Tibial nerve (tissue), 4 donors: ENCODE measurements at places on chromosomes 12 and 14.
A peak's percentile ranks its signal among the peaks of the same experiment; 100 is the strongest.

GRCh38 chr12:52023182-52023975, 16.6 kb downstream of the TAMALIN start:
- no peaks in the 10 kb centered on the region for H3K36me3 ChIP-seq
- H3K4me1 ChIP-seq, result no peaks in the 10 kb centered on the region
- peak; percentile 88 for DNase-seq
- peak overlapping the region; percentile 42 for H3K4me3 ChIP-seq
- H3K27me3 ChIP-seq, result no peaks in the 10 kb centered on the region

DNA sequence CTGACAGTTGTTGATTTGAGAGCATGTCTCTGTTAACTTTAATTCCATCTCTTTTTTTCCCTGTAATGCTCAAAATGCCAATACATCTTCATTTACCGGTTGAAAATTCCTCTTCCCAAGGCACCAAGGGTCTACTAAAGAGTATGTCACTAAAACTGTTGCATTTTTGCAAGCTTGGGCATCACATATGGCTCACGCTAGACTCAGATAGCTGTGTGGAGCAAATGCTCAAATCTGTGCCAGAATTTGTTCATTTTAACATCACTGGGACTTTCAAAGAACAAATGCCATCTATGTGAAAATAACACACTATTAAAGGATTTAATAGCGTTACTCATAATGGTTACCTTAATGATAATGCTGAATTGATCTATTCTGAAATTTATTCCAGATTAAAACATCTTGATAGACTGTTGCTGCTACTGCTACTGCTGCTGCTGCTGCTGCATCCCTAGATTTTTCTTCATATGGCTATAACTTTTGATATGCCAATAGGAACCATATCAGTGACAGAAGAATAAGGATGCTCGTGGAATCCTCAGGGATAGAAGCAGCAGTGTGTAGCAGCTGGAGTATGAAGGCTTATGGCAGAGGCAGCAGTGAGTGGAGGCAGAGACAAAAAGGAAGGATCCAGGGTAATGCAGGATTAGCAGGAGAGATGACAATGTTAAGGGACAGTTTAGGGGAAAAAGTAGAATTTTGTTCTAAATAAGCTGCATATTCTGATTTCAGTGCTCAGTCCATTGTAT, 57.3 kb downstream of the MGAT4C start:
- no peaks in the 10 kb centered on the region for H3K36me3 ChIP-seq
- no peak for DNase-seq
- no peaks in the 10 kb centered on the region for H3K27me3 ChIP-seq
- no peak overlapping the region for H3K4me3 ChIP-seq
- no peaks in the 10 kb centered on the region for H3K4me1 ChIP-seq

- no peak overlapping the region for H3K4me3 ChIP-seq
- H3K27ac ChIP-seq, result peak overlapping the region; percentile 86
- H3K36me3 ChIP-seq, result no peaks in the 10 kb centered on the region
Observed at GRCh38 chr12:8689681-8690080, 8.1 kb upstream of the RIMKLB start.

DNA sequence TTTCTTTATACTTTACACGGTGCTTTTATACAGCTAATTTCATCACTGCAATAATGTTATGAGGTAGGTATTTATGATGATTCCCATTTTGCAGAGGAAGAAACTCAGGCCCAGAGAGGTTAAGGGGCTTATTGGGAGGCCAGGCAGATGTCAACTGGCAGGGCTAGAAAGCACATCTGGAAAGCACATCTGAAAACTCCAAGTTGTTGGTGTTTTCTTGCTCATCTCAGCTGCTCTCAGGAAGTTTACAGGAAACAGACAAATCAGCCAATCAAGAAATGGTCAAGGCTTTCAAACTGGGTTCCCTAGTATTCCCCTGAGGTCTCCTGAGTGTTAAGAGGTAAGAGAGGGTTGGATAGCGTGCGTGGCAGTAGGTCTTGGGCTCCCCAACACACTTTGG, 124.1 kb upstream of the MED13L start:
- no peaks in the 10 kb centered on the region for H3K27me3 ChIP-seq
- no peaks in the 10 kb centered on the region for H3K36me3 ChIP-seq
- DNase-seq, result no peak
- no peak overlapping the region for H3K27ac ChIP-seq

DNA sequence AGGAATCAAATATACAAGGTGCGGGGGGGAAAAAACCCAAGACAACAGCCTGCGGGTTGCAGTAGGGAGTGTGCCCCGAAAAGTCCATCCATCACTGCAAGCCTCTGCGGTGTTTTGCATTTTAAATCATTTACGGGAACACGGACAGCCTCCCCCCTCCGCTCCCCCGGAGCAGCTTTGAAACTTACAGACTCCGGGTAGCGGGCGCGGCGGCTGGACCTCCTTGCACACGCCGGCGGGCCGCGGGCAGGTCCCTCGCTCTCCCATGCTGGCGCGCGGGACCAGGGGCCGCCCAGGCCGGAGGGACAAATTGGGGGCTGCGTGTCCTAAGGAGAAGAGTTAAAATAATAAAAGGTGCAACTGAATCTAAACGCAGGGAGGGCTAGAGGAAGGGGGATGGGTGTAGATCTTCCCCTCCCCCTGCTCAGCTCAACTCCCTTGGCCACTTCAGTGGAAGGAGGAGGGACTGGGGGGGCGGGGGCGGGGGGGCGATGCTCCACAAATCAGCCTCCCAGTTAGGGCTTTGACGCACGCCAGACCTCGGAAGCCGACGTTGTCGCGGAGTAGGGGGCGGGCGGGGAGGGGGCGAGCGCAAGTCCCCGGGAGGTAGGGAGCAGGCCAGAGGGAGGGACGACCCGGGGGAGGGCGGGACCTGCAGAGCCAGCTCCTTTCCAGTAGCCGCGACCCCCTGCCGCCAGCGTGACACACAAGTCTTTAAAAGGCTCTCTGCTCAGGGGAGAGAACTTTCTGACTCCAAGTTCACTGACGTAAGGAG, at the start of gene KCNJ8:
TSS of gene KCNJ8 (minus strand) at position 349 of the 775 bp plus-strand sequence. CDS start 1,090 bp downstream, outside the sequence.
- H3K36me3 ChIP-seq, result no peaks in the 10 kb centered on the region
- no peaks in the 10 kb centered on the region for H3K4me1 ChIP-seq
- peak within 1 kb of the TSS; percentile 53 for H3K4me3 ChIP-seq
- H3K27me3 ChIP-seq, result no peaks in the 10 kb centered on the region
- peak; percentile 16 for DNase-seq

DNA sequence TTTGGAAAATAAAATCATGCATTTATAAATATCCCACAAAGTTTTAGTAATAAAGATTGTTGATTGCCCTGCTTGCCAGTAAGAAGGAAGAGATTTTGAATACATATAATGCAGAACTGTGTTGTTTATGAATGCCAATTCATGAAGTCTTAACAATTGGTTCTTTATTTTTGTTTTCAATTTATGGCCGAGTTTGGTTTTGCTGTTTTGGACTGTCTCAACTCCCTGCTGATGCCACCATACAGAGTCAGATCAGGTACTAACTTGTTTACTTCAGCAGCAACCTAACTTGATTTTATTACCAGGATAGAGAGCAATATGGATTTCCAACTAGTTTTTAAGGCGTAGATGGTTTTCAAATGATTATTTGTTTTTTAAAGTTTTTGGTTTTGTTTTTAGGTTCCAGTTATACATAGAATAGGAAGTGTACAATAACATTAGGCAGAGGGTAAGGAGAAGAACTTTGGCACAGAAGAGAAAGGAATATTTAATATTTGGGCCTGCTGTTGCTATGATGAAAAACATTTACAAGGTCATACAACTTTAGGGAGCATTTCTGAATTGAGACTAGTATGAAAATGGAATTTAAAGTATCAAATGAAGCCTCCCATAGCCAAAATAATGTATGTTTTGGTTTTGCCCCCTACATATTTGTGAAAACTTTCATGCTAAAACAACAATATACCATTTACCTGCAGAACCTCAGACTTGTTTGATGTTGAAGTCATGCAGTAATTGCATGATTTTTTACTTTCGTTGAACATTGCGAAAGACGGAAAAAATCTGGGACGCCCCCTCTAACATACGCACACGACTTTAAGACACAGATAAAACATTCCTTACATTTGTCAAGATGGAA, 904 bp upstream of the FAM177A1 start:
- no peak for DNase-seq
- H3K4me3 ChIP-seq, result peak overlapping the region; percentile 95
- H3K27me3 ChIP-seq, result no peaks in the 10 kb centered on the region
- H3K4me1 ChIP-seq, result peaks cover 31% of the 10 kb centered on the region

DNA sequence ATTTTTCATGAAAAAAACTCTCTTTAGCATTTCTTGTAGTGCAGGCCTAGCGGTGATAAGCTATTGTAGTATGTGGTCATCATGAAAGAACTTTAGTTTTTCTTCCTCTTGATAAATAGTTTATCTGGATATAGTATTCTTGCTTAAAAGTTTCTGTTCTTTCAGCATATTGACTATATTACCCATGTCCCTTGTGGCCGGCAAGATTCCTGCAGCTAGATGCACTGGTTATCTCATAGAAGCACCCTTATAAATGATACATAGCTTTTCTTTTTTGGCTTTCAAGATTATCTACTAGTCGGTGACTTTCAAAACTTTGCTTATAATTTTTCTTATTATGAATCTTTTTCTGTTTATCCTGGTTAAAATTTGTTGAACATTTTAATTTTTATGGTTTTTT, 234.8 kb downstream of the ALG10 start:
- H3K27ac ChIP-seq, result no peak overlapping the region
- no peaks in the 10 kb centered on the region for H3K27me3 ChIP-seq
- no peak overlapping the region for H3K4me3 ChIP-seq

- H3K27ac ChIP-seq, result no peak overlapping the region
- no peaks in the 10 kb centered on the region for H3K36me3 ChIP-seq
- no peak overlapping the region for H3K4me3 ChIP-seq
- H3K27me3 ChIP-seq, result no peaks in the 10 kb centered on the region
- DNase-seq, result no peak
Observed at GRCh38 chr12:10304161-10304574, 3.5 kb upstream of the KLRD1 start.

DNA sequence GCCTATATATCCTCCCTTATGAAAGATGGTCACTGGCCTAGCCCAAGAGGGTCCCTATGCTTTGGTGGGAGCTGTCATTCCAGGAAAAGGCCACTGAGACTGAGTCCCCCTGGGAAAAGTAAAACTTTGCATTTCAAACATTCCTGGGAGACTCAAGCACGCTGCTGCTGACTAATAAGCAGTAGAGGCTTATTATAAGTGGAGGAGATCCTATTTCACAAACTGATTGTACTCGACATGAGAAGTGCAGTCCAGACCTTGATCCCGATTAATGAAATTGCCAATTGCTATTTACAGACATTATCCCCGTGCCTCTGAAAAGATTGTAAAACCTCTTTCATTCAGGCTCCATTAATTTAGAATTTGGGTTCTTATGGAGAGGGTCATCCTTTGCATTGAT, 96.6 kb downstream of the EMP1 start:
- H3K36me3 ChIP-seq, result no peaks in the 10 kb centered on the region

DNA sequence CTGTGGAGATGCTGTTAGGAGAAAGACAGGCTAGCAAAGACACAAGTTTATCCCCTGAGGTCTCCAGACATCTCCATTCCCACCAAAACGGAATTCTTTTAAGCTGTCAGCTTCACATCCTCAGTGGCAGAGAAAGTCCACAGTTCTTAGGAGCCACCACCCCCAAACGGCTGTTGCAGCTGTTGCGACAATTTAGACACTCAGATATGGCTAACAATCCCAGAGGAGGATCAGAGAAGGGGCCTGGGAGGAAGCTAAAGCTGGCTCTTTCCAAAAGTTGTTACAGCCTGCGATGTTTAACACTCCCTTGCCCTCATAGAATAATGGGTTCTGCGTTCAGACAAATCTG, 1.9 kb upstream of the ATP5MC2 start:
- peak overlapping the region; percentile 99 for H3K27ac ChIP-seq
- peak overlapping the region; percentile 88 for H3K4me3 ChIP-seq
- H3K27me3 ChIP-seq, result no peaks in the 10 kb centered on the region
- no peak for DNase-seq
- H3K4me1 ChIP-seq, result peaks cover 48% of the 10 kb centered on the region
- H3K36me3 ChIP-seq, result peaks cover 7% of the 10 kb centered on the region

DNA sequence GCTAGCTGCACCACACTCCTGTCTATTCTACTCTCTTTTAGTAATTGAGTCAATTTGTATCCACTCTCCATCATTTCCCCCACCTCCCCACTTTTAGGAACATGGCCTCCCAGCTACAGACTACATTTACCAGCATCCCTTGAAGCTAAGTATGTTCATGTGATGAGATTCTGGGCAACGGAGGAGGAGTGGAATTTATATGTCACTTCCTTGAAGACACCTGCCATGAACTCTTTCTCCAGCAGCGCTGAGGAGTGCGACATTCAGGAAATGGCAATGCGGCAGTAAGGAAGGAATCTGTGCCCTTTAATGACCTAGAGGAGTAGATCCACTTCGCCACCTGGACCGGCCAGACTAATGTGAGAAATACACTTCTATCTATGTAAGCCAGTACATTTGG, 243.7 kb upstream of the DIO2 start:
- no peaks in the 10 kb centered on the region for H3K27me3 ChIP-seq
- H3K36me3 ChIP-seq, result no peaks in the 10 kb centered on the region
- H3K27ac ChIP-seq, result no peak overlapping the region
- no peaks in the 10 kb centered on the region for H3K4me1 ChIP-seq
- H3K4me3 ChIP-seq, result no peak overlapping the region
- DNase-seq, result no peak

GRCh38 chr12:107503887-107504885, 181.4 kb upstream of the PWP1 start:
- H3K4me3 ChIP-seq, result no peak overlapping the region
- no peaks in the 10 kb centered on the region for H3K4me1 ChIP-seq
- no peaks in the 10 kb centered on the region for H3K36me3 ChIP-seq
- H3K27me3 ChIP-seq, result no peaks in the 10 kb centered on the region
- no peak overlapping the region for H3K27ac ChIP-seq
- DNase-seq, result no peak

DNA sequence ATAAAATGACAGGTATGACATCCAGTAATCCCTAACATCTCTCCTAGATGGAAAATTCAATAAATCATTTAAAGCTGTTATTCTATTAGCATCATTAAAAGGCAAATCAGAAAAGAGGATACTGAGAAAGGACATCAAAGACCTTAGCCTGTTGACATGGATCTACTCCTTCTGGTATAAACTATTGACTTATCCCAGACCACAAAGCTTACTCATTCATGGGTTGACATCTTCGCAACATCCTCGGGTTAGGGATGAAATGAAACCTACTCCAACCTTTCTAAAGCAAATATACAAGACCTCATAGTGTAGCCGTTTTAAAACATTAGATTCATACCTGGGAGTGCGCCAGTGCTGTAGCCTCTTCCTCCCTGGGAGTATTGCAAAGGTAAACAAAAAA, 191.5 kb upstream of the BTG1 start:
- no peaks in the 10 kb centered on the region for H3K36me3 ChIP-seq
- no peak overlapping the region for H3K4me3 ChIP-seq
- H3K4me1 ChIP-seq, result no peaks in the 10 kb centered on the region

DNA sequence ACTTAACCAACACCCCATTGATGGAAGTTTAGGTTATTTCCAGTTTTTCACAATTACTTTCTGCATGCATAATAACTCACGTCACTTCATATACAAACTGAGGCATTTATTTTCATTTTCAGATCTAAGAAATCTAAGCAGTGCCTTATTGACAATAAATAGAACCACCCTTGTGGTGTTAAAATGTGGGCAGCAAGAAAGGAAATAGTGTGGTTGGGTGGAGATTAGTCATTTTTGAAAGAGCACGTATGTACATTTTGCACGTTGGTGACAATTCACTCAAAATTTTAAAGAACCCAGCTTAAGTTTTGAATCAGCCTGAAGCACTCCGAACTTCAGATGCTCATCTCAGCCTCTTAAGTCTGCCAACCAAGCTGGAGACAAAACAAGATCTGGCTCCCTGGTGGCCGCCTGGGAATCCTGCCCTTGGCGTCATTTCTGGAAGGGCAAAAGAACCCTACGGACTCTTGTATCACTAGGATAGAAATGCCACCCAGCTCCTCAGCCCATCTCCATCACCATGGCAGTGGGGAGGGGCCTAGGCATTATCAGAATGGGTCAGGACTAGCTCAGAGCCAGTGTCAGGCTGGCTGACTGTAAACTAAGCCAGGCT, 89.5 kb upstream of the BCL2L14 start:
- H3K4me3 ChIP-seq, result no peak overlapping the region
- H3K4me1 ChIP-seq, result no peaks in the 10 kb centered on the region
- H3K27me3 ChIP-seq, result no peaks in the 10 kb centered on the region
- no peak overlapping the region for H3K27ac ChIP-seq
